Stimulated activated CD8-positive, alpha-beta memory T cell treated with anti-CD3 and anti-CD28 coated beads, Interleukin-4, amount 100 ng/mL, for 24 hours (primary cell): ENCODE measurements at places on chromosomes 3 and 15.

DNA sequence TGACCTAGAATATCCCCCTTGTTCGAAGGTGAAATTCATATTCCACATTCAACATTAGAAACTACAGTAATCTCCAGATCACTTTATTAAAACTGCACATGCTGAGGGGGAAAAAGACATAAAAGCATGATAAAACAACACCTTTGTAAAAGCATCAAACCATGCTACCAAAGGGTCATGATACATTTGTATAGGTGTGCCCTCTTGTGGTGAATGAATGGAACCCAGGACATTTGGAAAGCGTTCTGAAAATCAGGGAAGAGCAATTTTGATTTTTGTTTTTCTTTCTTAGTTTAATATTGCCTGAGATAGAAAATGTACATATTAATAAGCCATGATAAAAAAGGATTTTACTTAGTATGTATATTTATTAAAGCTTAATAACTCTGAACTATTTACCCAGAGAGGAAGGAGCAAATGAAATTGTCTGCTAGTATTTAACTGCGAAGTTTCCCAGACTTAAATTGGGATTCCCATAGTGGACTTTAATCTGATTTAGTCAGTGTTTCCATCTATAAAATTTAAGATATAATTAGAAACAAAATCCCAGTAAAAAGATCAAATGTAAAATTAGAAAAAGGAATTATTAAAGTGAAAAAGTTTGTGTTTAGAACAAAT, 105.8 kb upstream of the ARL6 start:
- DNase-seq = no peak

GRCh38 chr3:184489268-184489841, 72.2 kb upstream of the EPHB3 start:
- DNase-seq = no peak

GRCh38 chr3:40186508-40186907, 123.0 kb upstream of the EIF1B start:
- DNase-seq = no peak

DNA sequence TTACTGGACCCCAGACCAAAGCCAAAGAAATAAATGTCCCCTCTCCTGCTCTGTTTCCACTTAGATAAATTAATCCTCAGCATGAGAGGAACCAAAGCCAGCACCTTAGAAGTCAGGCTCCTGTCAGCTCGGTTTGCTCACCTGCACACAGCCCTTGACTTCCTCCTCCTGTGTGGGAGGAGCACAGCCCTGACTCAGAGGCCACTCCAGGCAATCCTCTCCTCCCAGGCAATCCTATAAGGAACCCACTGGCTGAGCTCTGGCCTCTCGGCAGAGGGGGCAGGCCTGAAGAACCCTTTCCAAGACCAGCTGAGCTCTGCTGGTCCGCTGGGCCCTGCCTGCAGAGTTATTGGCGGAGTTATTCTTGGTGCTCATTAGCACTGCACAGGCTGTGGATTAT, 30.8 kb downstream of the LIPC start:
- DNase-seq = no peak

DNA sequence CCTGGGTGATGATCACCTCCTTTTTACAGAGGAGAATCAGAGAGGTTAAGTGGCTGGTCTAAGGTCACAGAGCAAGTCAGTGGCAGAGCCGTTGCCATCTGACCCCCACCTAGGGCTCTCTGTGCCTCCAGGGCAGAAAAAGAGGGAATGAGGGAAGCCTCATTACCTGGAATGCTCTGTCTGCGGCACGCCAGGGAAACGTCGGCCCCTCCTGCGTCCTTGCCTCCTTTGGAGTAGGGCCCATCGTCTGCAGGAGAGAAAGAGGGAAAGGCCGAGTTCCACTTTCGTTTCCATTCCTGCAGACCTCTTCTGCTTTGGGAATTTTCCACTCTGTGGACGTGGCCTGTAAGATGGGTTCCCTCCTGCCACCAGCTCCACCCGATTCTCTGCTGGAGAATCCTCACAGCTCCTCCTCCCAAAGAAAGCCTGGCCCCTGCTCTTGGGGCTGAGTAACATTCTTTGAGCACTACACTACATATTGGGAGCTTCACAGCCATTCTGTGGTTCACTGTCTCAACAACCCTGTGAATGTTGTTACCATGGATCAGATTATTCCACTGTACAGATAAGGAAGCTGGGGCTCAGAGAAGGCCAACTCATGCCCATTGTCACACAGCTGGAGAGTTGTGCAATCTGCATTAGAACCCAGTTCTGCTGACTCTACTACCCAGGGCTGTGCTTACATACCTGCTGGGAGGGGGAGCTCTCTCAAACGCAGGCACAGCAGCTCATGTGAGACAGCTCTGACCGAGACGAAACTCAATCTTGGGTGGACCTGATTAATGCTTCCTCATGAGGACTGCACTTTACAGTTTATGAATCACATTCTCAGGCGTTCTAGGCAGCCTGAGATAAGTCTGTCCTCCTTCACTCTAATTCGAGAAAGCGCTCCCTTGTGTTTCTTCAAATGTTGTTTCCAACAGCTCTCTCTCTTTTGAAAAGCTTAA, 14.2 kb downstream of the GRIP2 start:
- no peak for DNase-seq
